Activated CD4-positive, alpha-beta T cell treated with anti-CD3 and anti-CD28 coated beads, Interleukin-10, Interleukin-2, amounts not matched to agents 100 ng/mL and 50 ng/mL, durations not matched to agents 16 hours and 8 hours (primary cell): ENCODE measurements at places on chromosomes 5 and 9.

GRCh38 chr9:29126783-29127182, 1553.5 kb upstream of the C9orf72 start:
- DNase-seq = no peak

DNA sequence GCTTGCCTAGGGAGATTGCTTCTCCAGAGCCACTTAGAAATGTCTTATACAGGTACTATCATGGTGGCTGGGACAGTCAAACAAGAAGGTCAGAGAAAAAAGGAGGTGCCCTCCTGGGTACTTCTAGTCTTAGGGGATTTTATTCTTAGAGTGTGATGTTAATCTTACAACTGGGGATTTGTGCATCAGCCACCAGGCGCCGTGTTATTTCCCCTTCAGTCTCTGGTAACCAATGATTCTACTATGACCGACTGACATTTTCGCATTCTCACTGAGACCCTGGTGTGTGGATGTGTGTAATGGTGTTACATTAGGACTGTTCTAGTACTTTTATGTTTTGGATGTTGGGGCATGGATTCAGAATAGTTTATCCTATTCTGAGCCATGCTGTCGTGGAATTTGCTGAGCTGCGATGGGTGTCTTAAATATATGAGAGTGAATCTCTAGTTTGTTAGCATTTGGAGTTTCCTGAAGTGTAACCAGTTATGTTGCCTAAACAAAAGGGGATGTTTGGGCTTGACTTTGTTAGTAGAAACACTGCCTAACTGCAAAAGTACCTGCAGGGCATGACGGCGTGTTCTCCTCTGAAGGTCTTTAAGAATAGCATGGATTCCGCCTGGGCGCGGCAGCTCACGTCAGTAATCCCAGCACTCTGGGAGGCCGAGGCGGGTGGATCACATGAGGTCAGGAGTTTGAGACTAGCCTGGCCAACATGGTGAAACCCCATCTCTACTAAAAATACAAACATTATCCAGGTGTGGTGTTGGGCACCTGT, 175.2 kb upstream of the DAP start:
- no peak for DNase-seq

GRCh38 chr5:34843497-34843896, 4.5 kb downstream of the TTC23L start:
- DNase-seq = no peak

- no peak for DNase-seq
Observed at GRCh38 chr5:9524941-9525340, 20.9 kb downstream of the SEMA5A start.

- no peak for DNase-seq
Observed at GRCh38 chr5:118257066-118257465, 731.3 kb downstream of the DTWD2 start.

DNA sequence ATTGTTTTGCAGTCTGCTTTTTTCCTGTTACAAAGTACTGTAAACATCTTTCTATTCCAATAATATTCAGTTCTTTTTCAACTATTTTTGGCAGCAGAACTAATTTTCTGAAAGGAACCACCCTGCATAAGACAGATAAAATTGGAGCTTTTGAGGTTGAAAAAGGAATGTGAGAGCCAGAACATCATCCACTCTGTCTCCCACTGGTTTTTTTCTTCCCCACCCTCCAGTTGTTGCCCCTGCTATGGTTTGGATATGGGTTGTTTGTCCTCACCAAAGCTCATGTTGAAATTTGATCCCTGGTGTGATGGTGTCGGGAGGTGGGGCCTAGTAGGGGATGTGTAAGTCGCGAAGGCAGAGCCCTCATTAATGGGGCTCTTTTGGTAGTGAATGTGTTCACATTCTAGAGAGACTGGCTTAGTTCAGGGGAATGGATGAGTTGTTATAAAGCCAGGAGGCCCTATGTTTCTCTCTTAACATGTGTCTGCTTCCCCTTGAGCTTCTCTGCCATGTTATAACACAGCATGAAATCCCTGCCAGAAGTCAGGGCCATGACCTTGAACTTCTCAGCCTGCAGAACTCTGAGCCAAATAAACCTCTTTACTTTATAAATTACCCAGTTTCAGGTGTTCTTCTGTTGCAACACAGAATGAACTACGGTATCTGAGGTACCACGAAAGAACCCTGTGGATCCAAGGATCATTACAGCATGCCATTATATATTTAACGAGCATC, 34.8 kb upstream of the MAST4 start:
- no peak for DNase-seq

- no peak for DNase-seq
Observed at GRCh38 chr5:17912794-17913193, 278.5 kb downstream of the TAF11L14 start.

DNA sequence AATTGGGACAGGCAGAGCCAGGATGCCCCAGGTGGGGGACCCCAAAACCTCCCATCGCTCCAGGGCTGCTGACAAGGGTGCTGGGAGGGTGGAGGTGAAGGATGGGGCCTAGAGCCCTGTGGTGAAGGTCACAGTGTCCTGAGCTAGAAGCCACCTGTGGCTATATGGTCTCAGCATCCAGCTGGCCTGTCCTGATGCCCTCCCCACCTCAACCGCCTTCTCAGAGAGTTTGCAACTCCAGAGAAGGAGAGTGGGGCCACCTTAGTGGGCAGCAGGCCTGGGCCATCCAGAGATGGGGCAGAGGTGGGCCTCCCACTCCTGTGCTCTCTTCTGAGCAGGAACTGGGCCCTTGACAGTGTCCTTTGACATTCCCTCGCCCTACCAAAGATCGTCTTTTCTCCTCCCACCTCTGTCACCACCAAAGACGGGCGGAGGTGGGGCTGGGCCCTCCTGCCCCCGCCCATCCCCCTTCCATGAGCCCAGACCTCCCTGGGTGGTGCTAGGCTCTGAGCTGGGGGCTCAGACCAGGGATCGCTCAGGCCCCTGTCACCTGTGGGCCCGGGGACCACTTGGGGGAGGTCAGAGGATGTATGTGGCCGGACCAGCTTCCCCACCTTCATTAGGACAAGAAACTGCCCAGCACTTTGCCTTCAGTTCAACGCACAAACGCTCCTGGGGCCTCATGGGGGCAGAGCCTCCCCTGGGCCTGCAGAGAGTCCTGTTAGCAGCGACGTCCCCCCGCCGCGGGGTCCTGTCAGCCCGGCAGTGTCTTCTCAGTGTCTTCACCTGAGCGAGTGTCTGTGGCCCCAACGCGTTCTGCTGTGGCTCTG, 10.0 kb upstream of the DOLPP1 start:
- DNase-seq = no peak

DNA sequence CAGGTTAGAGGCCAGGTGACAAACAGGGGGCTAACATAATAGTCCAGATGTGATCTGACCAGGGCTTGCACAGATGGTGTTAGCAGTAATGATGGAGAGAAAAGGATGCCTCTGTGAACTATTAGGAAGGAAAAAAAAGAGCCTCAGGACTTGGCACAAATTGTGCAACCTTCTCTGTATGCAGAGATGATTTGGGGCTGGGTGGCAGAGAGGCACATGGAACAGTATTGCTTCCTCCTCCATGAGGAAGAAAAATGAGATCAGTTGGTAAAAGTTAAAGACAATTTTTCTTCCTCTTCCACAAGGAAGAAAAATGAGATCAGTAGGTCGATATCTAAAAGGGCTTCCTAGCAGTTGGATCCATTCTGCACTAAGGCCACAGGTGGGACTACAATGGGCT, 13.9 kb upstream of the ANXA6 start:
- no peak for DNase-seq

GRCh38 chr5:113448252-113448651, 13.5 kb upstream of the TSSK1B start:
- no peak for DNase-seq

- DNase-seq = no peak
Observed at GRCh38 chr9:81599837-81600236, 89.5 kb downstream of the TLE1 start.

GRCh38 chr9:87793292-87793691, 67.4 kb downstream of the CTSL start:
- DNase-seq = peak; percentile 61

- DNase-seq = no peak
Observed at GRCh38 chr5:15002173-15002572, 130.6 kb upstream of the ANKH start.

DNA sequence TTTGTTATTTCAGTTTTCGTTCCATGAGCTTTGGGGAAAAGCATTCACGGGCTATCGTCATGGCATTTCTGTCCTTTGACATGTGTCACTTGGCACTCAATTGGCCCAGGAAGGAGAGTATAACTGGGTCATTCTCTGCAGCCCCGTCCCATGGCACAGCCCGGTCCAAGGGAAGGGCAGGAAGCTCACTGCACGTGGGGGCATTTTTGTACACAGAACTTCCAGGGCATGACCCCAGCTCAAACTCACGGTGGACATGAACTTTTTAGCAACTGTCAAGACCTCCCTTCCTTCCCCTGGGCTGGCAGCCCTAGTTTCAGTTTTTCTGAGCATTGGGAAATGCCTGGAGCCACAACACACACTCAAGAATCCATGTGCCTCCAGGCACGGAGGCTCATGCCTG, 161.6 kb upstream of the PANK3 start:
- no peak for DNase-seq

- DNase-seq = no peak
Observed at GRCh38 chr5:145951071-145951470, 14.7 kb downstream of the SH3RF2 start.

DNA sequence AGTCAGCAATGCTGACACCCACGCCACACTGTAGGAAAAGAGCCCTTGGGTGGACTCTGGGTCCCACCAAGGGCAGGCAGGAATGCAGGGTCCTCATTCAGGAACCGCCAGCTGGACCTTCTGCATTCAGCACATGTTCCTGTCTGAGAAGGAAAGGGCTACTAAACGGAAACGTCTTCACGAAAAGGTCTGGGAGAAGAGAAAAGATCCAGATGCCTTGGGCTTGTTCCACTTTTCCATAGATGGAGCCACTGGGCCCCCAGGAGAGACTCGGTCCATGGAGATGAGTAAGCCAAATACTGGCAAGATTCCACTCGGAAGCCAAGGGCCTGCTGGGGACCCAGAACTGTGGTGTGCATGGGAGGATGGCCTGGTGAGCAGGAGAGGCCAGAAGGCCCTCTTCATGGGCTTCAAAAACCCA, 38.4 kb downstream of the LHFPL2 start:
- no peak for DNase-seq

GRCh38 chr9:101605547-101605946, 10.8 kb upstream of the PPP3R2 start:
- no peak for DNase-seq

DNA sequence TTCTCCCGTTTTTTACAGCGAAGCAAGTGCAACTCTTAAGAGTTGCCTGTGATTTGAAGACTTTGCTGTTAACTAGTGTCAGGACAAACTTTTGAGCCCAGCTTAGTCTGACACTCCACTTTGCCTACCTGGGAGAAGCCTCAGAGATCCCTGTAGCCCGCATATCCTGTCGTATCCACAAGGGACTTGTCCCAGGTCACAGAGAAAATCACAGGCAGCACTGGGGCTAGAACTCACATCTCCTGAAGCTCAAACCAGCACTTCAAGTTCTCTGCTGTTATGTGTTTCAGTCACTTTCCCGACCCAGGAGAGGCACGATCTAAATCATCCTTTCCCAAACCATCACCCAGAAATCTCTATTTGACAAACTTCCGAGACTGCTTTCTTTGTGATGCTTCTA, 584.5 kb downstream of the ACTL7B start:
- no peak for DNase-seq

DNA sequence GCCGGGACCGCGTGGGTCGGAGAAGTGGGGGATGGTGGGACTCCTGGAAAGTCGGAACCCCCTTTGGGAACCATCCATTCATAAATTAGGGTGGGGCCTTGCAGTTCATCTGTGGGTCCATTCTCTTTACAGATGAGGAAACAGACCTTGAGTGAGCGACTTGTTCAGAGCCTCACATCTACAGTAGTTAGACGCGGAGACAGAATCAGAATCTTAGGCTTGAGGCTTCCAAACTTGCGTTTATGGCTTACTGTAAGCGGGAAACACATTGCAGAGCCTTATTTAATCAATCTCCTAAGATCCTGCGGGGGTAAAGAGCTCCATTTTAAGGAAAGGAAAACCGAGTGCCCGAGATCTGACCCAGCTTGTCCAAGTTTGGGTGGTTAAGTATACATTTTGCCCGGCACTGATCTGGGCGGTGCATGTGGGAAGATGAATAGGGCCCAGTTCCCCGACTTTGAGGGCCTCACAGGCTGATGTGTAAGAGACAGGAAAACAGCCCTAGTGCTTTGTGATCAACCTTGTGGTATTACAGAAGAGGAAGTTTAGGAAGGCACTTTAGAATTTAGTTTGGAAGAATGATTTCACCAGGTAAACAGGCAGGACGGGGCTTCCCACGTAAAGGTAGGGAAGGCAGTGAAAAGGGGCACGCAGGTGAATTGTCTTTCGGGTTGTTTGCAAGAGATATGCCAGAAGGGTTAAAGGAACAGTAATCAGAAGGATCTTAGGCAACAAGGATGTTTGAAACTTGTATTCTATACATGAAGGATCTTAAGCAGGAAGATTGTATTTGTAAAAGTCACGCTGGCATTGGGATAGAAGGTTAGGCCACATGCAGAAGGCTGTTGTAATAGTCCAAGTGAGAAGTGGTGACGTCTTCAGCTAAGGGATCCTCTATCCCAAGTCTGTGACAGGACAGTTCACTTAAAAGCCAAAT, 744 bp downstream of the TARS1 start:
- peak; percentile 52 for DNase-seq

DNA sequence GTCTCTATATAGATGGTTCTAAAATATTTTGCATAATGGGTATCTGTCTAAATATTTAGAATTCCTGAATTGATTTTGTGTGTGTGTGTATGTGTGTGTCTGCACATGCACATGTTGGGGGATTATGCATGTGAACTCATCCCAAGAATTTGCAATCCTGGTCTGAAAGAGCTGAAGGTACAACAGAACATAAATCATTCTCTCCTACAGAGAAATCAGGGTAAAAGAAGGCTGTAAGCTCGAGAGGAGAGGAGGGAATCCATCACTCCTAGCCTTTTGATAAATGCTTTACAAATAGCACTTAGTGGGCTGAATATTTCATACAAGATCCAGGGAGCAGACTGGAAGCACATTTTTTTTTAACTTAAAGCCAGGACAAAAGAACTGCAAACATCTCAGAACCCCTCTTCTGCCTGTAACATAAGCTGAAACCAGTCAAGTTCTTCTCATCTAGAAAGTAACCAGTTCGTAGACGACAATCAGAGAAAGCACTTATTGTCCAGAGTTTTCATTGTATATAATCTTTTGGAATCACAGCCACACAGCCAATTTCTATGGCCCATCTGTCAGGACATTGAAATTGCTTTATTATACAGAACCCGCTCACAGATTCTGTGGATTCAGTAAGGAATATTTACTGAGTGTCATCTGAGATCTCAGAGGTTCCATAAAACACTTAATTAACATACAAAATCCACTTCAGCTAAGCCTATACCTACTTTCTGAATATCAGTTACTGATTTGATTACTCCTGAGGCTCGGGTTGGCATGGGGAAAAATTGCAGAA, 541.4 kb upstream of the ZNF462 start:
- no peak for DNase-seq

- peak; percentile 90 for DNase-seq
Observed at GRCh38 chr9:129889941-129890717, 54.9 kb downstream of the USP20 start.

DNA sequence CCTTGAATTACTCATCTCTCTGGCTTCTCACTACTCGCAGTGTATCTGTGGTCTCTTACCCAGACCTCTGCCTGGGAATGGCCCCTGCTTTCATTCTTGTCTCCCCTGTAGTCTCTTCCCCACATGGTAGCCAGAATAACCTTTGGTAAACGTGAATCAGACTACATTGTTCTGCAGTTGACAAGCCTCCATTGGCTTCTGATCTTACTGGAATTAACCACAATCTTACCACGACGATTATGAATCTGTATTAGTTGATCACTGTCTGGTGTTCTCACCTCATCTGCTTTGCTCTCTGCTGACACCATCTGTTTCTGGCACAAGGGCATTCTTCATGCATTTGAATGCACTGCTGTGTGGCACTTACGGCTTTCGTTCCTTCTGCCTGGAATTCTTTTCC, 781.2 kb downstream of the MTRR start:
- DNase-seq = no peak
